Suppressor macrophage (primary cell): ENCODE measurements at places on chromosomes 13 and 19.

GRCh38 chr13:98492335-98493041, 84.4 kb downstream of the STK24 start:
- no peak for DNase-seq

DNA sequence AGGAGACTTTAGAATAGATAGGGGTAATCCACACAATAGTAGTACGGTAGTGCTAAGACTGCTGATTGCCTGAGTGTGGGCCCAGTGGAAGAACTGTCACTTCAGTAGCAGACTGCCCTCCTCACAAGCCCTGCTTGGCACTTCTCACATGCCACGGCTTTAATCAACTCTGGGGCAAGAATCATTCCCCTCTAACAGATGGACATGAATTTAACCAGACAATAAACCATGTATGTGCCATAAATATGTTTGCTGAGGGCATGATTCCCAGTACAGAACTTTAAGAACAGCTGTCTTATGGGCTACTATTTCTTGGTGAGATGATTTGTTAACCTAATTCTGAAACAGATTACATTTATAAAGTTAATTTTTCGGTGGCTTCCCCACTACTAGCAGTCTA, 22.0 kb downstream of the DPY19L3 start:
- DNase-seq = no peak

- no peak for DNase-seq
Measured at GRCh38 chr19:19606021-19606420, 12.5 kb downstream of the PBX4 start.

GRCh38 chr13:73339086-73339485, 280.3 kb downstream of the KLF5 start:
- DNase-seq = no peak

DNA sequence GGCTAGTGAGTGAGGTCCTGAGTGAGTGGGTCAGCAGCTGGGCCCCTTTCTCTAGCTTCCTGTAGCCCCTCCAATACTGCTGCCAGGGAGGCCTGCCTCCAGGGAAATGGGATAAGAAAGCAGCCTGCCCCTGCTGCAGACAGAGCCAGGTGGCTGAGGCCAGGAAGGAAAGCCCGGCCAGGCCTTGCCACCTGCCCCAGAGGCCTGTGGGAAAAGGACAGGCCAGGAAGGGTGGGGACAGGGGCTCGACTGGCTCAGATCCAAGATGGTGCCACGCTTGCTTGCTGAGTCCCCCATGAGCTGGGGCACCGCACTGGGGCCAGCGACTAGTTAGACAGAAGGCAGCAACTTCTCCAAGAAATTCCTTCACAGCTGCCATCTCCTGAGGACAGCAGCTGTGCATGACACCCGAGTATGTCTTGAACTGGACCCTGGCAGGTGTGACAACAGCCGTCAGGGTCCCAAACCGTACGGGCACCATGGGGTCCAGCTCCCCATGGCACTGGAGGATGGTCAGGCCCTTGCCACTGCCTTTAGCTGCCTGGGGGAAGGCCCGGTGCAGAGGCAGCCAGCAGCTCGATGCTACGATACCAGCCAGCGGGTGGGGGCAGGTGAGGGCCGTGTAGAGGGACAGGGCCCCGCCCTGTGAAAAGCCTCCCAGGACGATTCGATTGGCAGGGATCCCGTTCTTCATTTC, 5.1 kb upstream of the PRR36 start:
- DNase-seq = no peak

GRCh38 chr19:46624958-46625661, at the start of gene PTGIR:
Gene PTGIR, minus strand, starts transcription at chr19:46625089. Its CDS starts 864 bp downstream, at chr19:46624225.
- DNase-seq = peak; percentile 39

- DNase-seq = no peak
Measured at GRCh38 chr13:57418067-57418677, 213.4 kb upstream of the PCDH17 start.
